ENCODE measurements at places on chromosomes 6 and 20.

DNA sequence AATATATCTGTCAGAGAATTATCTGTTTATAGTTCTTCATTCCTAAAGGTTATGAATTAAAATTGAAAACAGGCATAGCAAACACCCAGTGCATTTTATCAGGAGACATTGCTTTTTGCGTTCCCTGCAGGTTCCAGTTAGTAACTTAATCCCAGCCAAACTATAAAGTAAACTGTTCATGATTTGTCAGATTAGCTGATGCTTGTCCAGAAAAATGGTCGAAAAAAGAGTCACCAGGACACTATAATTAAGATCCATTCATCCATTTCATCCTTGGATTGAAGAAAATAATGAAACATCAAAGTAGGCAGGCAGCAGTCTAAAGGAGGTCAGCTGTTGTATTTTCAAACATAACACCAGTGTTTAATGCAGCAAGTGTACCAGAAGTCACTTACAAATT is 75.9 kb downstream of the EPHA7 start:
- no peak for DNase-seq

DNA sequence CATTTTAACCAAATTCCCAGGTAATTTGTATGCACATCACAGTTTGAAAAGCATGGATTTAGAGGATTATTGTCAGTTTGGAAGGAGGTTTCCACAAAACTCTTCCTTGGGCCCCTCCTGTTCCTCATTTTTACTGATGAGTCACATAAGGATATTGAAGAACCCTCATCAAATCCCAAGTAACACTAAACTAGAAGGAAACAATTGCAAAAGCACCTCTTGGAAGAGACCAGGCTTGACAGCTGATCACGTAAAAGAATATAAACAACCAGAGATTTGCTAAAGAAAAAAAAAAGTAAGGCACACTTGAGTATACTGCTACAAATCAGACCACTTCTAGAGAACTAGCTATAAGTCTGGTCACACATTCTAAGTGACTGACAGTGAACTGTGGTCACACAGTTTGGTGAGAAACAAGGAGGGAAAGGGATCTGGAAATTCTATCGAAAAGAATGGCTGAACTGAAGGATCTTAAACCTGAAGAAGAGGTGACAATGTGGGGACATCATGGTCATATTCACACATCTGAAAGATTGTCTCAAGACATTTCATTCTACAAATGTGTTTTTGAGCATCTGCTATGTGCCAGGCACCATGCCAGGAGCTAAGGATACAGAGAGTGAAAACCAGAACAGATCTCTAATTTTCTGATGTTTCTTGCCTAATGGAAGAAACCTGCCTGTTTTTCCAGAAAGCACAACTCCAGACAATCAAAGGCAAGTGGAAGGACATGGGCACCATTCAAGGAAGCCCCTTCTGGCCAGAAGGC is 24.1 kb downstream of the ZHX3 start:
- DNase-seq = no peak

GRCh38 chr6:73263570-73263909 is 544 bp upstream of the KHDC1 start:
- no peak for DNase-seq

DNA sequence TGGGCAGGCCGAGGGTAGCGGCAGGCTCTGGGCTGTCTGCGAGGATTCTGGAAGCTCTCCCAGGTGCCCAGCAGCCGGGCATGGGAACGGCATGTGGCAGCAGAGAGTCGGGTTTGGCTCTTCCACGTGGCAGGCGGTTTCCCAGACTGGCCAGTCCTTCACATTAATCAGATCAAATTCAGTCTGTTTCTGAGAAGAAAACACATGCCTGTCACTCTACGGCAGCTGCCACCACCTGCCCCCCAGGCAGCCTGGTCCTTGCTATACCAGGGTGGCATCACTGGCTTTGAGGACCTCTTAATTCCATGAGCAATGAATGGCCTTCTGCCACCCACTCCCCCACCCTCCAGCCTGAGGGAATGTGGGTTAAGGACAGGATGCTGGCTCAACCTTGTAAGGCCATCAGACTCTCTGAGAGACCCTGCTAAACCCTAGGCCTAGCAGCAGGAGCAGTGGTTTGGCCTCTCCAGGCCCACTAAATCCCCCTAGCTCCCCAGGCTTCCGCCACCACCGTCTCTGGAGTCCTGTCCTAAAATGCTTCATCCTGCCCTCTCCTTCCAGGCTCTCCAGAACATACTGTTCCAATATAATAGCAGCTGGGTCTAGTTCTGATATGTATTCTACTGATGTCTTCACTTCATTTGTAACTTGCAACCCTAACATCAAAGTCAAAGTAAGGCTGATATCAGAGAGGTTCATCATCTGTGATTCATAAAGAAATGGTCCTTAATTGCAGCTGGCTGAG is 47.8 kb downstream of the PLCG1 start:
- no peak for DNase-seq

- peak; percentile 89 for DNase-seq
These were observed 105.5 kb upstream of the MYL9 start for GRCh38 chr20:36435592-36436541.

- DNase-seq = peak; percentile 54
These were observed 3.7 kb upstream of the NEDD9 start for GRCh38 chr6:11236076-11236750.

GRCh38 chr20:21393166-21393565 is 4.2 kb downstream of the NKX2-4 start:
- DNase-seq = no peak

- no peak for DNase-seq
These were observed 179.1 kb downstream of the NFATC2 start for GRCh38 chr20:51363378-51363777.

DNA sequence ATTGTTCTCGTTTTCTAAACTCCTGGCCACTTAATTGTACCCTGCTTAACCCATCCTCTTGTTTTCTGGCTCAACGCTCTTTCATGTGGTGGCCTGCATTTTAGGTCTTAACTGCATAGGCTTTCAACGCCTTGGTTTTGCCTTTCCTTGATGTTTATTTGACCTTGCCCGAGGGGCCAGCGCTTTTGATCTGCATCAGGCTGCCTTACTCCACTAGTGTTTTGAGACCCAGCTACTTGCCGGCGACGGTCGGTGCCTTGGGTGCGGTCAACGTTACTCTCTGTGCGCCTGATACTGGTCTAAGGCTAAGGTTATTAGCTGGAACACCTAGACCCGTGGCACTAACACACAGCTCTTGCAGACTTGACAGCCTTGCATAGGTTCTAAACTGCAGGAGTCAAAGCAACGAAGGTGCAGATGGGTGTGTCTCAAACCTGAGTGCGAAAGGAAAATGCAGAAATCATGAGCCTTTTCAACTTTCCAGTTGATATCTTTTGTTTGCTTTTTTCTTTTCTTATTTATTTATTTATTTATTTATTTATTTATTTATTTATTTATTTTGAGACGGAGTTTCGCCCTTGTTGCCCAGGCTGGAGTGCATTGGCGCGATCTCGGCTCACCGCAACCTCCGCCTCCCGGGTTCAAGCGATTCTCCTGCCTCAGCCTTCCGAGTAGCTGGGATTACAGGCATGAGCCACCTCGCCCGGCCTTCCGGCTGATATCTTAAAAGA is 138.8 kb downstream of the HFE start:
- no peak for DNase-seq

GRCh38 chr6:139156551-139156950 is 21.7 kb downstream of the HECA start:
- no peak for DNase-seq

DNA sequence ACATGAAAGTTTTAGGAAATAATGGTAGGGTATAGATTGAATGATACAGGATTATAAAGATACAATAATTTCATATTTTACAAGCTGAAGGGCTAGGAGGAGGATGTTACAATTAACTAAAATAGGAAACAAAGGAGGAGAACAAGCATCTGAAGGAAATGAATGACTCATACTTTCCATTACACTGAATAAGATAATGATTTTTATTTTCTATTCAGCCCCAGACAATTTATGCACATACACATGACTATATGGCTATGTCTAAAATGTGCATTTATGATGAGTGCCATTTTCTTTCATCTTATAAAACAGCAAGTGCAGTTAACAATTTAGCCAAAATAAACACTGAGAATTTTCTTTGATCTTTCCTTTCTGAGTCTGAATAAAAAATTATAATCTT is 994.6 kb upstream of the ADGRB3 start:
- DNase-seq = no peak

GRCh38 chr6:170271771-170272314 is 19.0 kb downstream of the DLL1 start:
- DNase-seq = peak; percentile 83

DNA sequence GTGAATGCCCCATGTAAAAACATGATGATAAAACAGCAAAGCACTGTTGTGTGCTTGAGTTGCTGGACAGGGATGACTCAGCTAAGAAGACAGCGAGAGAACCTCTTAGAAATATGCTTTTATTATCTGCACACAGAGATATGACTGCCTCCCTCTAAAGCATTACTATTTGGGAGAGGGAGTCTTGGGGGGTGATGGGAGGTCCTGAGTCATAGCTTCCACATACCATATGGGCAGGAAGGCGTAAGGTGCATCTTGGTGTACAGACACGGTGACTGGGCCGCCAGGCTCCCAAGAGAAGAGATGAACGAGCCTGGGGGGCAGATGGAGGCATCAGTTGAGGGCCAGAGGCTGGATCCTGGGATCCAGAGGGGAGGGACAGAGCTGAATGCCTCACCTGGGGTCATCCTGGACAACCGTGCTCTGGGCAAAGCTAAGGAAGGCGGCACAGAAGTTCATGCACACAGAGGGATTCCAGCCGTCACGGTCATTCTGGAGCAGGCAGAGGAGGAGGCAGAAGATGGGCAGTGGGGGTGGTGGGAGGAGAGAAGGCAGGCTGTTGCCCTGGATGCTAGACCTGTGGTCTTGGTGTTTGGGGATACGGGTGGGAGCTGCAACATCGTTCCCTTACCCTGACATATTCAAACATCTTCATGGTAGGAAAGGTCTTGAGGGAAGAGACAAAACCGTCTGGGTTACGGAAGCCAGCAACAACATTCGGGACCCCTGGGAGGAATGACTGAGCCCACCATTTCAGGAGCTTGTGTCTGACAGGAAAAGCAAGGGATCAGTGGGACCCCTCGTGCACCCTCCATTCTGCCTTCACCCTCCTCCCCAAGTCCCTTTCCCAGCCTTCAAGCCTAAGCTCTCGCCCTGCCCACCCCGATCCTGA is 2.0 kb downstream of the DXO start:
- no peak for DNase-seq

- DNase-seq = peak; percentile 27
These were observed 138.0 kb downstream of the HFE start for GRCh38 chr6:26224940-26225847.

- DNase-seq = peak; percentile 55
These were observed 12.0 kb upstream of the PTPN1 start for GRCh38 chr20:50498071-50498776.

DNA sequence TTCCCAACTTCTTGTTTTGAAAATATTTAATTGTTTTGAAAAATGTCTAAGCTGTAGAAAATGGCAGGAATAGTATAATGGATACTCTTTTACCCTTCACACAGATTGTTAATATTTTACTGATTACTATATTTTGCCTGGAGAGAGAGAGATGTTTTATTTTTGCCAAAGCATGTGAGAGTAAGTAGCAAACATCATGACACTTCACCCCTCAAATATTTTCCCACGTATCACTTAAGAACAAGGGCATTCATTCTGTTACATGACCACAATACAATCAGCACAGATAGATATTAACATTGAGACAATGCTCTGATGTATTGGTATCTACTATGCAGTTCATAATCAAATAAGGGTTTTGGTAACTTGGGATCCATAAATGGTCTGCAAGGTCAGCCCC is 116.5 kb downstream of the CCDC170 start:
- no peak for DNase-seq

DNA sequence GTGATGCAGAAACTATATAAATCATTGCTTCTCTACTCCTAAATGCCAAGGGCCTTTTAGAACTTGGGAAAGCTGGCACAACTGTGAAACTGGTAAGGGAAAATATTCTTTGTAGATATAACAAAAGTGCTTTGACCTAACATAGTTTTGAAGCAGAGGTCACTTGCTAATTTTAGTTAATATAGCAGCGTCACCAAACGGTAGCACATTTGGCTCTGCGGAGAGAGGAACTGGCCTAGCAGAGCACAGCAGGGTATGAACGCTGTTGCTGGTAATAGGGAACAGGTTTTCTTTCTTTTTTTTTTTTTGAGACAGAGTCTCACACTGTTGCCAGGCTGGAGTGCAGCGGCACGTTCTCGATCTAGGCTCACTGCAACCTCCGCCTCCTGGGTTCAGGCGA is 67.4 kb downstream of the ECT2L start:
- no peak for DNase-seq

DNA sequence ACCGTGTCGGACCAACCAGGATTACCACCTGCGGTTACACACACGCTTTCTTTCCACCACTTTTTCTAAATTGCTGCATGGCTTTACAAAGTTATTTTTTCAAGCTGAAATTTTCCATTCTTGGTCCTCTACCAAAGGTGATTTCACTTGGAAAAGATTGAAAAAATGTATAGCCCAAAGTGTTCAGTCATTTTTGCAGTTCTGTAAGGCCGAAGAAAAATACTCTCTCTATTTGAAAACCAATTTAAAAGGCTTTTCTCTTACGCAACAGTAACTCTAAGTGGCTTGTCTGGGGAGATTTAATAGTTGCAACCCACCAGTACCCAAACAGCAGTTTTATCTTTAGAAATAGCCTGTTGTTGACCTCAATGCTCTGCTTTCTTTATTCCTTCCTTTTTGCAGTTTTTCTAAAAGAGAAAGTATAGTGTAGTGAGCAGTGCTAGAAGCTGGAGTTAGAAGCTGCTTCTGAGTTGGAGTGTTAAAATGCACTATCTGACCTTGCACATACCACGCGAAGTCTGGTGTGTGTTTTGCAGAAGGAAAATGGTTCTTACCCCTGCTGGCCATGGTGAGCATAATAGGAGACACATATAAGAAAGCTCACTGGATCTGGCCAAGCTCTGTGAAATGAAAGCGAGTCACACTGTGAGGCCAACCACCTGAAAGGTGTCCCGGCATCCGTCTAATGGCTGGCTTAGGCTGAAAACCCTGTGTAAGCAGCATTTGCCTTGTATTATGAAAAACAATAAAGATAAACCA is 271.6 kb upstream of the PRND start:
- DNase-seq = no peak

DNA sequence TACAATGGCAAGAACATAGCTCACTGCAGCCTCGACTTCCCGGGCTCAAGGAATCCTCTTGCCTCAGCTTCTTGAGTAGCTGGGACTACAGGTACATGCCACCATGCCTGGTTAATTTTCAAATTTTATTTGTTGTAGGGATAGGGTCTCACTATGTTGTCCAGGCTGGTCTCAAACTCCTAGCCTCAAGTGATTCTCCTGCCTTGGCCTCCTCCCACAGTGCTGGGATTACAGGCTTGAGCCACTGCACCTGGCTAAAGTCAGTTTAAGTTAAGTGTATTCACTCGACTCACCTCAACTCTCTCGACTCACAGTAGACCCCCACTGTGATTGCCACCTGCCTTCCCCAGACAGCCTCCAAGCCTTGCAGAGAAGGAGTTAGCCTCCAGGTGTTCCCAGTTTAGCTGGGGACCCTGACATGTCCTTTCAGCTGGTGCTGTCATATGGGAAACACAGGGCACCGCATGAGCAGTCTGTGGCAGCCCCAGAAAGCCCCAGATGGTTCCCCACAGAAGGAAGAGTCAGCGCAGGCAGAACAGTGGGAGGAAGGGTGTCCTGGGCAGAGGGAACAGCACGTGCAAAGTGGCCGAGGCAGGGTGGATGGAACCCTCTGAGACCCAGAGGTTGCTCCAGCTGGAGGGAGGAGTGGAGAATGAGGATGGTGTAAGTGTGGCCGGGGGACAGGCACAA is 40.4 kb downstream of the CEBPB start:
- no peak for DNase-seq

Measured in CD4-positive, alpha-beta T cell treated with Interleukin-1 beta for 1 hour (primary cell).